WERI-Rb-1 (cell line): ENCODE measurements at places on chromosomes 1 and 21.

DNA sequence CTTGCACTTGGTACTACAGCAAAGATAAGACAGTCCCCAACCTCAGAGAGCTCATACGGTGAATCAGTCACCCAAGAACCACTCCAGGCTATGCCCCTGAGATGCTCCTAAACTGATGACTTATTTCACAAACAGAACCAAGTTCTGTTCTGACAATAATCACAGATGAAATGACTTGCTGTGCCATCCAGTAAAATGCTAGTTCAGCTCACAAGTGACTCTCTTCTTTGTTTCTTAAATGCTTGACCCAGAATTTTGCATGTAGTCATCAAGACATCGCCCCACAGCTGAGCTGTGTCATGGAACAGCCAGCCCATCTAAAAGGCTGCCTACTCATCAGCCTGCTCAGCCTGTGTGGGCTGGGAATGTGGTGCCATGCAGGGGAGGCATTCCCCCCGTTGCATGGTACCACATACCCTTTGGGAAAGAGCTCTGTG lies 6.1 kb upstream of the SLC19A2 start:
- no peak for DNase-seq

DNA sequence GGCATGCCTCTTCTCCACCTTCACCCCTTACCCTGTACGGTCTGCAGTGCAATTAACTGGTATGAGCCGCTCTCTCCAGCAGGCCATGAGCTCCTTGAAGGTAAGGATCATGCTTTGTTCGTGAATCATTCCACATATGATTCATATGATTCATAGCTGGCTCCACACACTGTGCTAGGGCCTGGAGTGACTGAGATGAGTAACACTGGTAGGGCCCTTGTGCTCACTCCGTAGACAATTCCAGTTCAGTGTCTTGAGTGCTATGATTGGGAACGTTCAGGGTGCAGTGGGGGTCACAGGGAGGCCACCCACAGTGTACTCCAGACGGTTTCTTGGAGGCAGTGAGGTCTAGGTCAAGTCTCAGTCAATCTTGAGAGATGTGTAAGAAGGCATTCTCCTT lies 239.8 kb downstream of the LMX1A start:
- no peak for DNase-seq

- no peak for DNase-seq
Measured at GRCh38 chr1:91349524-91349923, 55.1 kb downstream of the HFM1 start.

DNA sequence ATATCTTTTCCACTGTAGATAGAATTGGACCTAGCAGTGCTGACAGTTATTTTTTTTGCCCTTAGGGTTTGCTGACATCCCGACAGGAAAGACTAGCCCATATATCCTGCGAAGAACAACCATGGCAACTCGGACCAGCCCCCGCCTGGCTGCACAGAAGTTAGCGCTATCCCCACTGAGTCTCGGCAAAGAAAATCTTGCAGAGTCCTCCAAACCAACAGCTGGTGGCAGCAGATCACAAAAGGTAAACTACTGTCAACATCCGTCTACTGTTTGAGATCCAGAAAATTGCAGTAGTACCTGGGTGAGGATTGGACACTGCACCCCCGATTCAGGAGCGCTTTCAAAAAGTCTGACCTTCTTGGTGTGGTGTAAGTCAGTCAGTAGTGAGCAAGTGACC lies 55.8 kb downstream of the CENPF start:
- peak; percentile 16 for DNase-seq

- no peak for DNase-seq
Measured at GRCh38 chr1:210159211-210159610, 73.4 kb upstream of the SERTAD4 start.

- no peak for DNase-seq
Measured at GRCh38 chr1:14987829-14988603, 165.5 kb upstream of the TMEM51 start.

DNA sequence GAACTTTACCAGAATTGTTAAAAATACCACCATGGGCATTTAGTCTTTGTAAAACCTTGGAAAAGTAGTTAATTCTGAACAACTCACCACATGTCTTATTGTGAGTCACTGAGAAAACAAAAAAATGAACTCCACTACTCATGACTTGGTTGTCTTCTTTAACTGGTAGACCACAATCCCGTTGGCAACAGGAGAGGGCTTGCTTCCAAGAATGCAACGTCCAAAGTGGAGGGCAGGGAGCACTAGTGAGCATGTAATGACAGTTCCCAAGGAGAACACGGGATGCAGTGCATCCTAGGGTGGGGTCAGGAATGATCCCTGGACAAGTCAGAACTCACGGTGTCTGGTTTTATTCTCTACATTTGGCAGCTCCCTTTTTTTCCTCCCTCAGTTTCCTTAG lies 15.2 kb upstream of the HMCN1 start:
- DNase-seq, result peak; percentile 12

DNA sequence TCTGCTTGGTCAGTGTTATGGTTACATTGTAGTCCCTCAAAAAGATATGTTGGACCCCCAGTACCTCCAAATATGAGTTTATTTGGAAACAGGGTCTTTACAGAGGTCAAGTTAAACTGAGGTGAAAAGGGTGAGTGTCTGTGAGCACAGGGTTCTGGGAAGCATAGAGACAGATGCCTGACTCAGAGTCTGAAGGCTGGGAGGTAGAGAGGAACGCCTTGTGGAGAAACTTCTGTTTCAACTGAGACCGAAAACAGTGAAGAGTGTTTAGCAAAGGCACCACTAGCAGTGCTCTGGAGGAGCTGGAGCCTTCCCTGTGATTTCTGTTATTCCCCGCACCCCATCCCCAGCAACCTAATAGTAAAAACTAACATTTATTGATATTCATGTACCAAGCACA lies 65.2 kb upstream of the LRRC8D start:
- no peak for DNase-seq

GRCh38 chr1:157380523-157380922 lies 171.8 kb downstream of the FCRL5 start:
- DNase-seq, result no peak

DNA sequence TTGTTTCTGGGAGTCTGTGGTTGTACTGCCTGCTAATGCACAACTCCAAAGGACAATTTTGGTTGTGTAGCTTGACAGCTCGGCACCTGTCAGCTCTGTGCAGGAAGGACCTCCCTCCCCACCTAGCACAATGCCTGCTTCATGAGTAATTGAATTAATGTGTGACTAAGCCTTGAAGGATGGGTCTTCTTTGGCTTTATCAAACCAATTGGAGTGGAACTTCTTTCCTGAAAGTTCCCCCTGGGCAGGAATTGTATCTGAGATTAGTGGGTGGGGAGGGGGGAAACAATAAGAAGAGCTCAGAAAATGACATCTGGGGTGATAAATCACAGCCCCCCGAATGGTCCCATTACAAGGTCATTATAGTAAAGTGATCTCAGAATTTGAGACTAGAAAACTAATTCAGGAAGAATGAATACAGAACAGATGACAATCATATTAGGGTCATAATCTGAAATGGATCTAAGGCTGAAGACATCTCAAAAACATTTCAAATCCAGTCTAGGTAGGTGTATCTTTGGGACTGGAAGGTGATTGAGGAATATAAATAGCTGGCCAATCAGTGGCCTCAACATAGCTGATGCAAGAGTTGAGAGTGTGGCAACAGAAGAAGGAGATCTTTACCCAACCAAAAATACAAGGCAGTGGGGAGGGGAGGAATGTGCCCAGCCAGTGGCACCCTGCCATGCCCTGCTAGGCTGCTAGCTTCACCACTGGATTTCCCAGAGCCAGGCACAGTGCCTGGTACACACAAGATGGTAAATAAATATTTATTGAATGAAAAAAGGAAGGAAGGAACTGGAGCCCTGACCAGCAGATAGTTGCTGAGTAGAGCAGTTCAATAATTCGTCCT lies 10.1 kb upstream of the SESN2 start:
- DNase-seq, result peak; percentile 73

- no peak for DNase-seq
Measured at GRCh38 chr1:157971769-157972168, 21.7 kb upstream of the KIRREL1 start.

- DNase-seq, result no peak
Measured at GRCh38 chr1:245261786-245262185, 107.0 kb downstream of the KIF26B start.

GRCh38 chr1:151638812-151639211 lies 27.0 kb downstream of the SNX27 start:
- no peak for DNase-seq

- no peak for DNase-seq
Measured at GRCh38 chr1:61149010-61149860, 66.9 kb downstream of the NFIA start.

- DNase-seq, result no peak
Measured at GRCh38 chr1:160996178-160996577, 24.8 kb downstream of the F11R start.

DNA sequence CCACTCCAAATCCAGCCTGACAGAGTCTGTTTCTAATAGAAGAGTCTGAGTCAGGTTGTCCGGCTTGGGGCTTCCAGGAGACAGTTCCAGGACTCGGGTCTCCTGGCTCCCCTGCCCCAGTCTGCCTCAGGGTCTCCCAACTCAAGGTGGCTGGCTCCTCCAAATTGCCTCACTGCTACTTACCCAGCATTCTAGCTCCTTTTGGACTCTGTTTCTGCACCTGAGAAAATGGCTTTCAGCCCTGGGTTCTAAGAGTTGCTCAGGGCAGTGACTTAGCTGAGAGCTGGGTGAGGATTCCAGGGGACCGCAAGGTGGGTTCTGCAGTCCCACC lies 5.5 kb upstream of the IGFN1 start:
- no peak for DNase-seq

DNA sequence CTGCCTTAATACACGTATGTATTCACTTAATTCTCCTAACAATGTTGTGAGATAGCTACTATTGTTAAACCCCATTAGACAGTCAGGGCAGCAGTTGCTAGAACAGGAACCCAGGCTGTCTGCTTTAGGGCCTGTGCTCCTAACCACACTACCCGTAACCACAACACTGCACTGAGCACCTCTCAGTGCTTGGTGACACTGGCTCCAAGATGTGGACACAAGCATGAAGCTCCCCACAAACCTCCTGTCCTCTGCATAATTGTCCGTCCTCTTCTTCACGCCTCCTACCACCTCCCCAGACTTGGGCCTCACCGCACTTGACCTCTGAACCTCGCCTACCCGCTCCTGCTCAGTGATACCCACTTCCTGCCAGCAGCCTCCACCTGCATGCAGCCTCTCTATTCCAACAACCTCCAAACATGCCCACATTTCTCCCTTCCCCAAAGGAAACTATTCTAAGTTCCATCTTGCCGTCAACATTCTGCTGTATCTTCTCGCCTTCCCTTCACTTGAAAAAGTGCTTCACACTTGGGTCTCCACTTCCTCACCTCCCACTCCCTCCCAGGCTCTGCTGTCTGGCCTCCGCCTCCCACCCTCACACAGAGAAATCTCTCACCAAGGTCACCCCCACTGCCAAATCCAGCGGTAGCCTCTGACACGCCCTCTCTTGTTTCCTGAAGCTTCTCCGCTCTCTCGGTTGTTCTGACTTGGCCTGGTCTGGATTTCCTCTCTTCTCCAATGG lies 14.6 kb upstream of the AHDC1 start:
- DNase-seq, result no peak

- peak; percentile 69 for DNase-seq
Measured at GRCh38 chr1:20732588-20733359, at the start of gene SH2D5. Gene SH2D5, minus strand, starts transcription at chr1:20732703. Its CDS starts 4,659 bp downstream, at chr1:20728044.

DNA sequence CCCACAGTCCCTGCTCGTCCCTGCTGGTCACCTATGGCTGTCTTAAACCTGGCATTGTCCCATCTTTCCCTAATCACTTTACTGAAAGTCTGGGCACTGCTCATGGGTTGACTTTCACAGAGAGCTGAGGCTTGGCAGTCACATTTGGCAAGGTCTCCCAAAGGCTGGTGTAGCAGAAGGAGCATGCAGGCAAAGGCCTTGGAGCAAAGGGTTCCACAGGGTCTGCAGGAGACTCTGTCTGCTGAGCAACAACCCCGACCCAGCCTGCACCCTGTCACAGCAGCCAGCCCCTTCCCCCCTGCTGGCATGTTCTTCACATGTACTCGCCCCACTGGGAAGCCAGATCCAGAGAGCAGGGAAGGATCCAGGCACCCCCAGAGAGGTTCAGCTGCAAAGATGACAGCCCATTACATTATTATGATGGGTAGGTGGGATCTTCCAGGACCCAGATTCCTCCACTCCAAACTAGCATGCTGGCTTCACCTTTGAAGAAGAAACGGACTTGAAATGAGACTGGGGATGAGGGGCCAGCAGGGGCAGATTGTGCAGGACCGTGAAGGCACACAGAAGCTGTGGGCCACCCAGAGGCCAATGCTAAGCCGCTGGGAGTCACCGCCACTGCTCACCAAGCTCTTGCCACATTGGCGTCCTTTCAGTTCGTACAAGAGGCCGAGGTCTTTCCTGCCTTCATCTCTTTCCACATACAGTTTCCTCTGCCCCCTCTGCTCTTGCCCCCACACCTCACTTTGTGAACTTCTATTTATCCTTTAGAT lies 14.2 kb upstream of the TMEM125 start:
- DNase-seq, result no peak

- no peak for DNase-seq
Measured at GRCh38 chr21:36021251-36021837, 39.0 kb downstream of the SETD4 start.

DNA sequence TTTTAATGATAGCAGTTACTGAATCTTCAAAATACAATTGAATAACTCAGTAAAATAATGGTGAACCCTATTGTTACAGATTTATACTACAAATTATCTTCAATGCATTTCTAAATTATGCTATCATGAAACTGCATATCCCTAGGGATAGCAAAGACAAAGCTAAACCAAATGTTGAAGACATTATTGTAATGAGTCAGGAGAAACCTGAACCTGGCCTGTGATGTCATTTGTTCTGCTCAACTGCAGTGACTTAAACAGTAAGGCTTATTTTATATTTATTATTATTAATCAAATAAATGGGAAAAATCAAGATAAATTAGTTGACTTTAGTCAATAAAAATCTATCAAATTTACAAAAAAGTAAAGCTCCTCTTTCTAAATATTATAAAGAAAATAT lies 100.3 kb downstream of the UCHL5 start:
- no peak for DNase-seq

GRCh38 chr1:11648039-11648438 lies 6.2 kb downstream of the FBXO2 start:
- no peak for DNase-seq

DNA sequence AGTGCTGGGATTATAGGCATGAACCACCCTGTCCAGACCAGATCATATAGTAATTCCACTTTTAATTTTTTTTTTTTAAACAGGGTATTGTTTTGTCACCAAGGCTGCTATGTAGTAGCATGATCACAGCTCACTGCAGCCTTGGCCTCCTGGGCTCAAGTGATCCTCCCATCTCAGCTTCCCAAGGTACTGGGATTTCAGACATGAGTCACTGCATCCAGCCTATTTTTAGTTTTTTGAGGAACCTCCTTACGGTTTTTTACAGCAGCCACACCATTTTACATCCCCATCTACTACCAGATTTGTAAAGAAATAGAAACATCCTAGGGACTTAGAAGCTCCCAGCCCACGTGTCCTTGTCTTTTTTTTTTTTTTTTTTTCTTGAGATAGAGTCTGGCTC lies 24.0 kb downstream of the L1TD1 start:
- no peak for DNase-seq

GRCh38 chr1:206495493-206496046 lies 11.8 kb upstream of the RASSF5 start:
- no peak for DNase-seq

GRCh38 chr1:24414775-24415333 lies 748 bp upstream of the NIPAL3 start:
- no peak for DNase-seq
